Fibroblast of lung (primary cell): ENCODE measurements at places on chromosomes 7 and 10.

DNA sequence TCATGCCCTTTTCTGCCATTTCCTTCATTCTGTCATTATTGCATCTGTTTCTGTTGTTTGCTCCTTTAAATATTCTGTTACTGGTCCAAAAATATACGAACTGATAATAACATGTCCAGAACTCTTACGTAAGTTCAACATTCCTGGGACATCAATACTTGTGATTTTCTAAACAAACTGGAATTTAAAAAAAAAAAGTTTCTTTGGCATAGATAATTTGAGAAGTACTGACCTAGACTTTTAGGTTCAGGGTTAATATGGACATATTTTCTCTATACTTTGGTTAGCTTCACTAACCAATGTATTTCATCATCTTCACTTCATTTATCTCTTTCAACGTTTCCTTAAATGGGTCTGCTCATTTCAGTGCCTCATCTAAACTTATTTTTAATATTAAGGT is 147.3 kb downstream of the JMJD1C start:
- DNase-seq, result peak; percentile 52

DNA sequence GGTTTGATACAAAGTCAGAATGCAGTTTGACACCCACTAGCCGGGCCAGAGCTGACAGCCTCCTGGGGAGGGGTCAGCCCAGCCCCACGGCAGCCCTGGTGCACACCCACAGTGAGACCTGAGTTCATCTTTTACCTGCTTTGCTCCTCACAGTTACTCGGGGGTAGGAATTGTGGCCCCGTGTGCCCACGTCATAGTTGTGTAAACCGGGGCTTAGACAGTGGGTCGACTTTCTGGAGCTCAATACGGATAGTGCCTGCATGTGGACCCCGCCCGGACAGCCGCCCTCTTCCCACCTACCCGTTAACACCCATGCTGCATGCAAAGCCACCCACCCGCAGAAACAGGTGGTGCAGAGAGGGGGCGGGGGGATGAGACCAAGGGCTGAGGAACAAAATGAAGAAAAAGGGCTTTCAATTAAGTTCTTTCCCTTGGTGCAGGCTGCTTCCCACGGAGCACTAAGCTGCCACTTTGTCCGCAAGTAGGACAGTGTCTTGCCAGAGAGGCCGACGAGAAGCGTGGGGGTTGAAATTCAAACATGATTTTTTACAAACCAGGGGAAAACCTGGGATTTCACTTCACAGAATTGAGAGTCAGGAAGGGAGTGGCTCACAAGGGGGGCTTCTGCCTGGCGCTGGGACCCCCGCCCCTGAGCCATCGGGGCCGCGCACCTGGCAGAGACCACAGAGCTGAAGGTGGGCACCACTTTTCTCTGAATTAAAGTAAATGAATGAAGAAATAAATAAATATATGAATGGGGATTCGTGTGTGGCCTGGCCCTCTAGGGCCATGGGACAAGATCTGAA is 24.6 kb upstream of the FOXL3 start:
- no peak for DNase-seq

DNA sequence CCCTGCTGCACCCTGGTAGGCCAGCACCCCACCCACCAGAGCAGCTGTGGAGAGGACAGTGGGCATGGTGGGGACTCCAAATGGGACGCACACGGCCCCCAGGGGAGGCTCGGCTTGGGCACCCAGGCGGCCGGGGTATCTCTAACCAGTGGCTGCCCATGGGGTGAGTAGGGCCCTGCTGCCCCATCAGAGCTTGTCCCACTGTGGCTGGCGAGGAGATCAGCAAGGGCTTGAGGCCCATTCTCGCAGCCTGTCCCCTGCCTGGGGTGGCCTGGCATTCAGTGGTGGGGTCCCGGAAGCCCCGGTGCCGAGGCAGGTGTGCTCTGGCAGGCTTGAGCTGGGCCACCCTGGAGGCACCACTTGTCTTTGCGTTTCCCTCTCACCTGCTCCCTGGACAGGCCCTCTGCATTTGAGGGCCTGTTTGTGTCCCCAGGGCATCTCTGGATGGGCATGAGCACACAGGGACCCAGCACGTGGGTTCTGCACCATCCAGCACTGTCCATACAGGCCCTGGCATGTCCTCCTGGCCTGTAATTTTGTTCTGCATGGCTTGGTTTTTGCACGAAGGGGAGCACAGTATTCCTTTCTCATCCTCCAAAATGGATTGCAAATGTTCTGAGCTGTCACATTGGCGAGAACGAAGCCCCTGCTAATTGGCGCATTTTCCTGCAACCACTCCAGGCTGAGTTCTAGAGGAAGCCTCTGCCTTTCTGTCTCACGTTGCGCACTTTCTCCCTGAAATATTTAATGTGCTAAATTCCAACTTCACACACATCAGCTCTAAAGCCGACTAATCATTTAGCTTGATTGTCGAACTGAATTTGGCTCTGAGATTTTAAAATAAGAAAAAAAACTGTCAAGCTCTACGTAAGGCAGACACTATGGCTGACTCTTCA is 27.2 kb downstream of the PWWP2B start:
- DNase-seq, result no peak

GRCh38 chr10:71042216-71042615 is 153.9 kb upstream of the PCBD1 start:
- no peak for DNase-seq

GRCh38 chr10:60405172-60405571 is 15.5 kb upstream of the ANK3 start:
- DNase-seq, result no peak

GRCh38 chr7:143487566-143487965 is 9.9 kb downstream of the TAS2R41 start:
- peak; percentile 20 for DNase-seq

DNA sequence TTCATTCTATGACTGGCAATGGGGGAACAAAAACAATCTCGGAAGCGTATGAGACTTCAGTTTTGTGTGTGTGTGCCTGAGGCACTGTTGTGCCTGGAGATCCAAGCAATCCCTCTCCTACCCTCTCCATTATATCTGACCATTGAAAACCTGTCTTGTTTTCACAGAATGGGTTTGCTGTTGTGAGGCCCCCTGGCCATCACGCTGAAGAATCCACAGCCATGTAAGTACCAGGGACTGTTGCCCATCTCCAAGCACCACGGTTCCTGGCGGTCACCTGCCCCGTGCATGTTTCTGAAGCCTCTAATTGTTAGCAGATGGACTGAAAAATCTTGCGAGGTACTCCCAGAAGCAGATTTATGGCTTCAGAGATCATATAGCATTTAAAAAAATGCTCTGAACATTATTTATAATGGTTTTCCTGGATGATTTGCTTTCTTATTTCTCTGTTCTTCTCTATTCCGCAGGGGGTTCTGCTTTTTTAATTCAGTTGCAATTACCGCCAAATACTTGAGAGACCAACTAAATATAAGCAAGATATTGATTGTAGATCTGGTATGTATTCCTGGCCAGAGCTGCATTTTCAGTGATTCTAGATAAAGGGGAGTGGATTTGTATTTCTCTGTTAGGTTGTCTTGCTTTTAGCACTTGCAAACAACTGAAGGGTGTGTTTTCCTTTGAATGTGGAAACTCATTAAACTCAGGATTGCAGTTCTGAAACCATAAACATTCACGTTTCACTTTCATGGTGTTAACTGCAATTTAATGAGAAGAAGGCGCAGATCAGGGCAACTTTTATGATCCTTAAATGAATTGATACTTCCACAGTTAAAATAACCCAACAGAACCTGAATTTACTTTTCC is 288.2 kb downstream of the TWIST1 start:
- no peak for DNase-seq

- DNase-seq, result no peak
Observed at GRCh38 chr7:47104206-47104549, 477.7 kb downstream of the TNS3 start.

GRCh38 chr7:135877805-135878204 is 99.4 kb downstream of the MTPN start:
- peak; percentile 83 for DNase-seq

- DNase-seq, result no peak
Observed at GRCh38 chr7:2734084-2734686, 46.2 kb downstream of the AMZ1 start.

DNA sequence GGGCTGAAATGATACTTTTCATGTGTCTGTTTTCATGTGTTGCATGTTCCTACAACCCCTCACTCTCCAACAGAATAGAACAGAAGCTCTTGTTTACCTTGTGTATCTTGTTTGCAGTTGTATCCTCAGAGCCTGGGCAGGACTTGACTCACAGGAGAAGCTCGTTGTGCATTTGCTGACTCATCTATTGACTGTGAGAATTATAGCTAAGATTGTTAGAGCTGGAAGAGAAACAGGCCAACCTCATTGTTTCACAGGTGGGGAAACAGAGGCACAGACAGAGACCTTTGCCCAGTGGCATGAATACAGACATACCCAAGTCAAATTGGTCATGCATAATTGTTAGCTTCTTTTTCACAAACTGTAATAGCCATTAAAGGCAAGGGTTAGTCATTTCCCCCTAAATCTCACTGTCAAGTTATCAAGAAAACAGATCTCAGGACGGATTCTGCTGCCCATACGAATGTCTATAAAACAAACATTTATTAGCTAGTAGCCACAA is 4.6 kb upstream of the TSPAN15 start:
- peak; percentile 88 for DNase-seq

DNA sequence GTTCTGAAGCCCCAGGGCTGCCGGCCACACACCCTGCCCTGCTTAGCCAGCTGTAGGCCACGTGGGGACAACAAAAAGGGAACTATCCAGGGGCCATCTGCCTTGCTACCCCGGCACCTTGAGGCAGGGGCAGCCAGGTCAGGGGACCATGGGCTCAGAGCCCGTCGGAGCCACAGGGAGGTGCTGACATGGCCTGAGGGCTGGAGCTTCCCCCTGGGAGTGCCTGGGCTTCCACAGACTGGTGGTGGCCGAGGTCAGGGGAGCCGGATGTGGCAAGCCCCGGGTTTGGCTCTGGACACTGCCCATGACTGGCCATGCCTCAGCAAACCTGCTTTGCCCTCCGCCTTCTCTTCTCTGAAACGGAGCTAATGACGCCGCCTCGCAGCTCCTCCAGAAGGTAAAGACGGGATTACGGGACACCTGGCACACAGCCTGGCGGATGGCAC is 178.5 kb downstream of the EBF3 start:
- no peak for DNase-seq

DNA sequence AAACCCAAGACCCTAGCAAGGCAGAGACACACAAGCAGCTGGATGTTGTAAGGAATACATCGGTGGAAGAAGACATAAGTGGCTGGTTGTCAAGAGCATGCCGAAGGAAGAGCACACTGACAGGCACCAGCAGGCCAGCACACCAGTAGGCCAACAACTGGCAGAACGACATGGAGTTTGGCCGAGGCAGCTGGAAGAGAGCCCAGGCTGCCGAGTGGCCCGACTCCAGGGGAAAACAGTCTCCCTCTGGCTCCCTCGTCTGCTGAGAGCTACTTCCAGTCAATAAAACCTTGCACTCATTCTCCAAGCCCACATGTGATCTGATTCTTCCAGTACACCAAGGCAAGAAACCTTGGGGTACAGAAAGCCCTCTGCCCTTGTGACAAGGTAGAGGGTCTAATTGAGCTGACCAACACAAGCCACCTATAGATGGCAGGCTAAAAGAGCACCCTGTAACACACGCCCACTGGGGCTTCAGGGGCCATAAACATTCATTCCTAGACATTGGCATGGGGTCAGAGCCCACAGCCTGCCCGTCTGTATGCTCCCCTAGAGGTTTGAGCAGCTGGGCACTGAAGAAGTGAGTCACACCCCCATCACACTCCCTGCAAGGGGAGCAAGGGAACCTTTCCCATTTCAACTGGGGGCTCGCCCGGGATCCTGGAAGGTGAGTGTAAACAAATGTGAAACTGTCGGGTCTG is 14.7 kb upstream of the TNS3 start:
- peak; percentile 42 for DNase-seq

GRCh38 chr10:12854988-12855387 is 146.5 kb downstream of the CCDC3 start:
- no peak for DNase-seq

GRCh38 chr7:69429911-69430383 is 168.3 kb upstream of the AUTS2 start:
- peak; percentile 80 for DNase-seq

GRCh38 chr10:1847361-1847760 is 110.0 kb upstream of the ADARB2 start:
- DNase-seq, result no peak

DNA sequence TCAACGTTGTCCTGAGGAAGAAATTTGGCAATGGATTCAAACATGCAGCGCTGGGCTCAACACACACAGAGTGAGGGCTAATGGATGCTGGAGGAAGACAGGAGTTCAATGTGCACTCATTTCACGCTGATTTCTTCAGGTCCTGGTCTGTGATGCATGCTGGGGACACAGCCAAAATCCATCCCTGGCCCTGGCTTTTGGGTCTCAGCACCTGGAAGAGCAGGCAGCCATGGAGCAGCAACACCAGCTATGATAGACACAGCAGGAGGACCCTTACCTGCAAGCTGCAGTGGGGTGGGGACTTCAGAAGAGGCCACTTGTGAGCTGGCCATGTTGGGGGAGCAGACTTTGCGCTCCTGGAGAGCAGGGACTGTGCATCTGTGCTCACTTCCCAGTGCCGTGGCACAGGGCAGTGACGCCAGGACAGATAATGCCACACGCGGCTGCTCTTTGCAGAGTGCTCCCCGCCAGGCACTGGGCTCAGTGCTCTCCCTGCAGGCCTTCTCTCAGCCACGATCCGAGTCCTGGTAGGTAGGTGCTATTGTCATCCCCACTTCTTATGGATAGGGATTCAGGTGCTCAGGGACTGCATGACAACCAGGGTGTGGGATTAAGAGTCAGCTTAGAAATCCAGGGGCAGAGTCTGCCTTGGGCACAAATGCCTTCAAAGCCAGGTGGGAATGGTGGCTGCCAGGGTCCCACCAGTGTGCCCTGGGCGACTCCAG is 138.8 kb upstream of the UNC5B start:
- no peak for DNase-seq

DNA sequence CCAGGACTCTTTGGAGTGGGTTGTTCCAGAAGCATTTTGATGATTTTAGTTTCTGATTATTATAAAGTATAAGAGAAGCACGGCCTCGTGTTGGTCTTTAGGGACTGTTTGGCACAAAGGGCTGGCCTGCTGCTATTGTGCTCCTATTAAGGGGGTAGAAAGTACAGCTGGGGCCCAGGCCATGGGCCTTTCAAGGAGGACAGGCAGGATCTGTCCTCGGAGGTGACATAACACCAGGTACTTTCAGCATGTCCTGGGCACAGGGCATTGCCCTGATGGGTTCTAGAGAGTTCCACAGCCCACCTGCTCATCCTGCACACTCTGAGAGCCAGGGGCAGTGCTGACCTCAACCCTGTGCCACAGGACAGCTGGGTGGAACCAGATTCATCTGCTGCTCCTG is 24.9 kb downstream of the STRA8 start:
- DNase-seq, result no peak
